ENCODE measurements at places on chromosomes 5 and 9. TPM values are rescaled to one million over a fixed set of nuclear protein-coding genes. Genes with fewer than 3 reads are reported as not detected.
A peak's percentile ranks its signal among the peaks of the same experiment; 100 is the strongest.

DNA sequence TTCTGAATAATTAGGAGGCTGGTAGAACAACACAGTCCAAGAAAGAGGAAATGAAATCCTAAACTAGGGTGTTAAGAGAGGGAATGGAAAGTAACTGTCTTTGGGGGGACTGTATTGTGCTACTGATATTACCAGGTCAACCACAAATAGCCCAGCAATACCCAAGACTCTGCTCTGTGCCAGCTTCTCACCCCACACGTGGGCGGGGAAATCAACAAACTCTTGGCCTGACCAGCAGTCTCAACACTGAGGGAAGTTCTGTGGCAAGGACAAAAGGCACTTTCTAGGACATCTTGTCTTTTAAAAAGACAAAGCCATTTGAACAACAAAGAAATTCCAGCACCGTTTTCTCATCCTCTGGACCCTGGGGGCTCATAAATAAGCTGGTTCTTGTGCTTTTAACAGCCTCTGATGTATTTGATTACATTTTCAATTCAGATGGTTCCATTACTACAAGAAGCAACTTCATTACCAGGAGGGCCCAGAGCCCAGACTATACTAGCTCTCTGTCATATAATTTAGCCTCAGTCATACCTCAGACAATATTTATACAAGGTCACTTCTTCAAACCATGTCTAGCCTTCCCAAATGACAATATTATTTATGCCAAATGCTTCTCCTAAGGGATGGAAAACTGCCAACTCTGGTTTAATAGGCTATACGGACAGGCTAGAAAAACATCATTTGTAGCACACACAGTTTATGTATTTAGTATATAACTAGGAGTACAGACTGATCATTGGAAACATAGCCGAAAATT, 297.8 kb downstream of the CWC27 start:
- no peak overlapping the region for H3K27ac ChIP-seq
- DNase-seq = no peak
- peaks cover 26% of the 10 kb centered on the region for H3K27me3 ChIP-seq
- H3K36me3 ChIP-seq = no peaks in the 10 kb centered on the region
- no peaks in the 10 kb centered on the region for H3K4me1 ChIP-seq
- H3K4me3 ChIP-seq = no peak overlapping the region

GRCh38 chr9:100324594-100325200, 28.0 kb downstream of the TEX10 start:
- no peaks in the 10 kb centered on the region for H3K27me3 ChIP-seq
- DNase-seq = no peak
- H3K4me1 ChIP-seq = no peaks in the 10 kb centered on the region
- H3K36me3 ChIP-seq = peaks cover 42% of the 10 kb centered on the region
- H3K27ac ChIP-seq = no peak overlapping the region

GRCh38 chr9:76658510-76659231, 105.6 kb upstream of the PCA3 start:
- no peak overlapping the region for H3K4me3 ChIP-seq
- no peak for DNase-seq
- H3K27me3 ChIP-seq = peaks cover 9% of the 10 kb centered on the region
- H3K36me3 ChIP-seq = peaks cover 3% of the 10 kb centered on the region
- peaks cover 52% of the 10 kb centered on the region for H3K4me1 ChIP-seq

GRCh38 chr5:16050414-16050813, 129.2 kb downstream of the MARCHF11 start:
- H3K4me1 ChIP-seq = no peaks in the 10 kb centered on the region
- DNase-seq = no peak
- H3K27me3 ChIP-seq = no peaks in the 10 kb centered on the region
- no peaks in the 10 kb centered on the region for H3K36me3 ChIP-seq
- no peak overlapping the region for H3K27ac ChIP-seq
- H3K4me3 ChIP-seq = no peak overlapping the region

DNA sequence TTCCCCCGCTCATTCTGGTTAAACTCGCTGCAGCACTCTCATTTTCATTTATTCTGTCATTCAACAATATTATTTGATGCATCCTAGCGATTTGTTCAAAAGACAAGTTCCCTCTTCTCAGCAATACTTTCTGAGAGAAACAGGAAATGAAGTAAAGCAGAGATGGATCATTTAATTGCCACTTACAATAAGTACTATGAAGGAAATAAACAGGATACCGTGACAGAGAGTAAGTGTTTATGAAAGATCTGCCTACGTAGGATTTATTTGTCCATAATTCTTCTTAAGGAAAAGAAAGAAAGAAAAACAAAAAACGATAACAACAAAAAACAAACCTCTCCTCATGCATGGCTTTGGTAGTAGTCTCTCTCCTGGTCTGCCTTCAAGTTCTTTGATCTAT, 406.8 kb upstream of the ZNF608 start:
- no peak overlapping the region for H3K27ac ChIP-seq
- no peak for DNase-seq
- H3K4me1 ChIP-seq = no peaks in the 10 kb centered on the region
- no peaks in the 10 kb centered on the region for H3K36me3 ChIP-seq
- no peaks in the 10 kb centered on the region for H3K27me3 ChIP-seq
- H3K4me3 ChIP-seq = no peak overlapping the region

GRCh38 chr9:125374443-125375309, 113.0 kb downstream of the GAPVD1 start:
- DNase-seq = peak; percentile 77
- no peaks in the 10 kb centered on the region for H3K36me3 ChIP-seq

GRCh38 chr5:142428036-142428772, 103.4 kb upstream of the SPRY4 start:
- no peaks in the 10 kb centered on the region for H3K36me3 ChIP-seq
- H3K27me3 ChIP-seq = no peaks in the 10 kb centered on the region
- no peak overlapping the region for H3K27ac ChIP-seq
- DNase-seq = no peak
- H3K4me1 ChIP-seq = peaks cover 51% of the 10 kb centered on the region
- no peak overlapping the region for H3K4me3 ChIP-seq

DNA sequence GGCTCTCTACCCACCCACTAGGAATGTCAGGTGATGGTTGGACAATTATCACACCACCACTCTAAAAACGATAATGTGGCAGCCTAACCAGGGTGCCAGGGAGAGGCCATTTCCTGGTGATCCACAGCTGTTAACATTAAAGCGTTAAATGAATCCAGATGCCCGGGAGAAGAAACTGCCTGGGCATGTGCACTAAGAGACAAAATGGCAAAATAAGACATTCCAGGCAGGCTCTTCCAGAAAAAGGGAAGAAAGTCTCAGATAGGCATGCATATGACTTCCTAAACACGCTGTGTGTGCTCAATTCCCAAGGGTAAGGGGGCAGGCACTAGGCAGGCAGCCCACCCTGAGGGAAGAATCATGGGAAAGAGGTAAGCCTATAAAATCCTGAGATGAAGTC, 4.6 kb upstream of the TXN start:
- H3K27ac ChIP-seq = no peak overlapping the region
- peaks cover 7% of the 10 kb centered on the region for H3K27me3 ChIP-seq
- H3K4me1 ChIP-seq = peaks cover 9% of the 10 kb centered on the region

DNA sequence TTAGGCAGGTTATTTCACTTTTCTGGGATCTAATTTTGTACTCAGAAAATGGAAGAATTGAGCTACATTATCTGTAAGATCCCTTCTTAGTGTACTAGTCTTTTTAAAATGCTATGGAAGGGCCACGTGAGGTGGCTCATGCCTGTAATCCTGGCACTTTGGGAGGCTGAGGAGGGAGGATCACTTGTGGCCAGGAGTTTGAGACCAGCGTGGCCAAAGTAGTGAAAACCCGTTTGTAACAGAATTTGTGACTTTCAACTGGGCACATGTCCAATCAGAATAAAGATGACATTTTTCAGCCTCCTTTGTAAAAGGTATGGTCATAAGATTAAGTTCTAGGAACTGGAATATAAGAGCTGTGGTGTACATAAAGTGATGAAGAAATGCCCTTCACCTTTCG, 3.1 kb upstream of the RAB3C start:
- DNase-seq = no peak
- no peaks in the 10 kb centered on the region for H3K36me3 ChIP-seq
- H3K4me3 ChIP-seq = no peak overlapping the region
- H3K27ac ChIP-seq = no peak overlapping the region

GRCh38 chr5:148374690-148375360, 8.9 kb upstream of the FBXO38 start:
- peaks cover 20% of the 10 kb centered on the region for H3K36me3 ChIP-seq
- H3K27me3 ChIP-seq = no peaks in the 10 kb centered on the region
- DNase-seq = peak; percentile 39
- no peak overlapping the region for H3K4me3 ChIP-seq
- peaks cover 9% of the 10 kb centered on the region for H3K4me1 ChIP-seq
- H3K27ac ChIP-seq = no peak overlapping the region

DNA sequence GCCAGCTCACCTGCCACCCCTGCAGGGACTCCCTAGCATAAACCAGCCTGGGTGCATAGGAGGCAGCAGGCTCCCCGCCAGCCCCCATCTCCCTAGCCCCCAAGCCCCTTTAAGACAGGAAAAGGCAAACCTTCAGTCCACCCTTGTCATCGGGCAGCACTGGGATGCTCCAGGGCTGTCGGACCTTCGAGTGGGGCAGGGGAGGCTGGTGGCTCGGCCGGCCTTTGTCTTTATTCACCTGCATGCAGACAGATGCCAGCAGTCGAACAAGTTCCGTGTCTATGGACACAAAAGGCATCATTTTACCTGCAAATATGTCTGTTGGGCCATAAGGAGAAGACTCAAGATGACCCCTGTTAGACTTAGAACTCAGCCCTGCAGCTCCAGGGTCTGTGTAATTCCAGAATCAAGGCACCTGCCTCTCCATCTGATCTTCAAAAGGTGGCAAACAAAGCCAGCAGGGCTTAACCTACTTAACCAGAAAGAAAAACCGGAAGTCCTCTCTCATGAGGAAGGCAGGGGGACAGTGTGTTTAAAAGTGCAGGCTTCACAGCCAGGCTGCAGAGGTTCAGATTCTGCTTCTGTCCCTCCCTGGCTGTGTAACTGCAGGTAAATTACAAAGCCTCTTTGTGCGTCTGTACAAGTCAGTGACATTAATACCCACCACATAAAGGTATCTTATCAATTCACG, 16.2 kb downstream of the ANKS6 start:
- no peak overlapping the region for H3K4me3 ChIP-seq
- peak; percentile 13 for DNase-seq
- no peaks in the 10 kb centered on the region for H3K36me3 ChIP-seq
- no peaks in the 10 kb centered on the region for H3K4me1 ChIP-seq

DNA sequence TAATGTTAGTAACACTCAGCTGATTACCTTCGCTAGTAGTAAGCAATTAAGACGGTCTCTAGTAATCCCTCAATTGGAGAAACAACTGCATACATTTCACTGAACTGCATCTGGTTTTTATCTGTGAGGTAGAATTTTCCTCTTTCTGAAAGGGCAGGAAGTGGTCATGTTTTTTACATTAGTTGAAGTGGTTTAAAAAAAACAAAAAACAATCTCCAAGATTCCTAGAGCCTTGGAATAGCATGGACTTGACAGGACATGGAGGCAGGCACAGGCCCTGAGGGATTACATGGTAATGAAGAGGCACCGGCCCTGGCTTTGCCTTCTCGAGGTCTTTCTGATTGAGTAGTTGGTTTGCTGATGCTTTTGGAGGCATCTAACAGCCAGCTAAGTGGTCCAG, 25.8 kb downstream of the THBS4 start:
- H3K4me1 ChIP-seq = peaks cover 8% of the 10 kb centered on the region
- no peak overlapping the region for H3K4me3 ChIP-seq
- no peaks in the 10 kb centered on the region for H3K36me3 ChIP-seq
- no peak overlapping the region for H3K27ac ChIP-seq
- DNase-seq = no peak

DNA sequence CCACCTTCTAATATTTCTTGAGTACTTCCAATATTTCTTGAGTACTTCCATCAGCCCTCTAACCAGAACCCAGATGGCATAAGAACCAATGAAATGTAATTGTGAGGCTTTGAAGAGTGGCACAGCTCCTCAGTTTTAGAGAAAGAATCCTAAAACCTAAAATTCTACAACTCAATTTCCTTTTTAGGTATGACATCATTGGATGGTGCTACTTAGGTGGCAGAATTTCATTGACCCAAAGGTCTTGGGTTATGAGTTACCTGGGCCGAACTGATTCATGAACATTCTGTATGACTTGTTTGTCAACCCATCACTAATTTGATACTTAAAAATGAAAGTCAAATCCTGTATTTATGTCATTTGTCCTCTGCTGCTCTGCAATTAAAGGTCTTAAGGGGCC, 13.1 kb downstream of the HMGCS1 start:
- no peaks in the 10 kb centered on the region for H3K27me3 ChIP-seq
- peaks cover 62% of the 10 kb centered on the region for H3K36me3 ChIP-seq
- H3K4me3 ChIP-seq = no peak overlapping the region
- no peak for DNase-seq

DNA sequence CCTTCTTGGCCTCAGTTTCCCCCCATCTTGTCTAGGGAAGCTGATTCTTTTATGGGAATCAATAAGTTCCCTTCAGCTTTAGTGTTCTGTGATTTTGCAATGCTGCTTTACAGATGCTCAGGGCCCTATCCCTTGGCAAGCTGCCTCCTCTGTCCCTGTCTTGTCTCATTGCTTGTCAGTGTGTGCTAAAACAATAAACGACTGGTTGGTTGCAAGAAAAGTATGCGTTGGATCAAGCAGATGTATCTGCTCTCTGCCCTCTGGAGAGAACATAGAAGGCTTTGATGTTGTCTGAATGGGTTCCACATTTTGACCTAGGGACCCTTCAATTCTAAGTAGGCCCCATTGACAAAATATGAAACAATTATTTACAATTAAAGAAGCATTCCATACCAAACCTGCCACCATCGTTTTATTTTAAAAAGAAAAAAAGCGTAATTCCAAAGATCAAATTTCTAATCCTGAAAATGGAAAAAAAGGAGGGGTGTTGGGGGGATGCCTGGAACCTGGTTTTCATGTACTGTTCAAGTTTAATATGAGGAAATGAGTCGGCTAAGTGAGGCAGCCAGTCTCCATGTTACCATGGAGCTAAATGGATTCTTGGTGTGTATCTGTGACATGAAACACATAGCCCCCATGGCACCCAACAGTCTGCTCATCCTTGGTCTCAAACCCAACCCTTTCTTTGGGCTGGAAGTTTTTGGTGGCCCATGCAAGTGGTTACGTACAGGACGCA, 31.2 kb upstream of the TARS1 start:
- no peaks in the 10 kb centered on the region for H3K4me1 ChIP-seq
- DNase-seq = no peak
- no peaks in the 10 kb centered on the region for H3K36me3 ChIP-seq

DNA sequence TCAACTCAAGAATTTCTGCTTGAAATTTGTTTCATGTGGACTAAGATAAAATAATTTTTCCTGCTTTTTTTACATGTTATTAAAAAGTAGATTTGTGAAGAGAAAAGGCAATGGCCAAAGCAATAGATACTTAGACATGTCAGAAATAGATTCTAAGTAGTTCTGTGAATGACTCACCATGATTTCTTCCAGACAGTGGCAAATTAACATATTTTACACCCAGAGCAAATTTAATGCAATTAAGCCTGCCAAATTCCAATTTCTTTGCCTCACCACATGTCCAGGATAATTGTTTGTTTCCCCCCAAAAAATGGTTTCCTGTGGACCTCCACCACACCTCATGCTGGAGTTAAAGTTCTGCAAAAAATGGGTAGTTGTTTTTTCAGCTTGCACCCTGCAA, 651.4 kb downstream of the CETN3 start:
- no peaks in the 10 kb centered on the region for H3K36me3 ChIP-seq
- H3K27me3 ChIP-seq = no peaks in the 10 kb centered on the region
- H3K4me1 ChIP-seq = no peaks in the 10 kb centered on the region

The PCDHB6 gene
- not detected for total RNA-seq

The FOXI1 gene
- not detected for total RNA-seq

The HMHB1 gene
- total RNA-seq = not detected

The TSSK1B gene
- total RNA-seq = not detected

The TLE4 gene
- 51.8 TPM for total RNA-seq

The KIF24 gene
- 11.4 TPM for total RNA-seq

The SHOC1 gene
- total RNA-seq = not detected

The DAB2 gene
- total RNA-seq = not detected

The C8G gene
- 1.4 TPM for total RNA-seq

The XRCC4 gene
- total RNA-seq = 13.4 TPM

The TTLL11 gene
- 2.6 TPM for total RNA-seq

The GFI1B gene
- not detected for total RNA-seq

The EIF4EBP3 gene
- 8.6 TPM for total RNA-seq

The GMCL2 gene
- total RNA-seq = not detected

The FRMD3 gene
- total RNA-seq = 0.74 TPM

The GALNT12 gene
- total RNA-seq = 8.8 TPM

All from activated CD8-positive, alpha-beta T cell treated with anti-CD3 and anti-CD28 coated beads, Interleukin-2, amount 10 ng/mL, durations not matched to agents 7 days and 5 days (primary cell).